ENCODE measurements at places on chromosomes 1 and 21.
A peak's percentile ranks its signal among the peaks of the same experiment; 100 is the strongest.

DNA sequence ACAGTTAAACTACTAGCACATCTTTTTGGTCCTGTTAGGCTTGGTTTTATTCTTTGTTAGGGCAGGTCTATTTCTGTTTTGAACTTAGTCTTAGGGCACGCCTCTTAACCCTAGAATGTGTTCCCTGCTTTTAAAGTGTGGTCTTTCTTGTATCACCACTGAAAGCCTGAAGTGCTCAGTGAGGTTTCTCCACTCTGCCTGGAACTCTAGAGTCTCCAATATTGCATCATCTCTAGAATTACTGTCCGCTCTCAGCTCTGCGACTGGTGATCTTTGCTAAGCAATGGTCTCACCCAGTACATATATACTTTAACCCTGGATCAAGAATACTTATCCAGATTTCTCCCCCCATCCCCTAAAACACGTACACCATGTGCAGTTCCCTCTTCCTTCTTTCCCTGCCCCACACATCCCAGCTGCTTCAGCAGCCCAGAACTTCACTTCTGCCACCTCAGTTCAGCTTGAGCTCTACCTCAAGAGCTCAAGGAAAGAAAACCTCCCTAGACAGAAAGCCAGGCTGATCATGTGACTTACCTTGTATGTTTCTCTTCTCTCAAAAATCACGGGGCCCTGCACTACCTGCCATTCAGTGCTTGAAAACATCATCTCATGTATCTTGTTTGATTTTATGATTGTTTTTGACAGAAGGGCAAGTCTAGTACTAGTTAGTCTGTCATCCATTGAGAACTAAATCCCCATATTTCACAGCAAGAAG, 59.9 kb downstream of the TENT5C start:
- DNase-seq, result no peak

GRCh38 chr1:175148068-175148467, 44.5 kb downstream of the KIAA0040 start:
- no peak for DNase-seq

GRCh38 chr1:168386492-168386891, 105.8 kb downstream of the TBX19 start:
- DNase-seq, result no peak

- DNase-seq, result no peak
These were observed 4.7 kb downstream of the CELSR2 start for GRCh38 chr1:109253803-109254620.

DNA sequence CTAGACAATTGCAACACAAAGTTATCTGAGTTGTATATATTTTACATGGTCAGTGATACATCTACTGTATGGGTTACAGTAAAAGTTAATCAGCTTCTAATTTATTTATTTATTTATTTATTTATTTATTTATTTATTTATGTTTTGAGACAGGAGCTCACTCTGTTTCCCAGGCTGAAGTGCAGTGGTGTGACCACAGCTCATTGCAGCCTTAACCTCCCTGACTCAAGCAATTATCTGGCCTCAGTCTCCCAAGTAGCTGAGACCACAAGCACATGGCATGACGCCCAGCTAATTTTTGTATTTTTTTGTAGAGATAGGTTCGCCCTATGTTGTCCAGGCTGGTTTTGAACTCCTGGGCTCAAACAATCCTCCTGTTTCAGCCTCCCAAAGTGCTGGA, 241.6 kb downstream of the PTPRC start:
- no peak for DNase-seq

DNA sequence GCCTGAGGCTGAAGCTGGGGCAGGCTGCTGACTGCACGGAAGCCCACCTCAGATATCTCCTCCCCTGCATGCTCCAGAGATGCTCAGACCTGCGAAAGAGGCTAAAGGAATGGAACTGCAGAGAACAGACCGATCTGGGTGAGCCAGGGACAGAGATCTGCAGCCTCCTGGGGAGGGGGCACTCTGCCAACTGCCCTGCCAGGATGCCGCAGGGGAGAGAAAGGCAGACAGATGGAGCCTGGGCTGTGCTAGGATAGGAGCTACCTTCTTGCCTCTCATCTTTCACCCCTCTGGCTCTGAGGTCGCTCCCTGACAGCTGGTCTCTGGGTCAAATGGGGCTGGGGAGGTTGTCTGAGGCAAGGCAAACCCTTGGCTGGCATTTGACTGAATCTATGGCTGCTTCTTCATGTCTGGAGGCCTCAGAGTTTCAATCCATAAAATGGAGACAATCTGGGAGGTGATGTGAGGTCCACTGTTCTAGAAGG, 238.2 kb downstream of the GRIK3 start:
- DNase-seq, result peak; percentile 93

DNA sequence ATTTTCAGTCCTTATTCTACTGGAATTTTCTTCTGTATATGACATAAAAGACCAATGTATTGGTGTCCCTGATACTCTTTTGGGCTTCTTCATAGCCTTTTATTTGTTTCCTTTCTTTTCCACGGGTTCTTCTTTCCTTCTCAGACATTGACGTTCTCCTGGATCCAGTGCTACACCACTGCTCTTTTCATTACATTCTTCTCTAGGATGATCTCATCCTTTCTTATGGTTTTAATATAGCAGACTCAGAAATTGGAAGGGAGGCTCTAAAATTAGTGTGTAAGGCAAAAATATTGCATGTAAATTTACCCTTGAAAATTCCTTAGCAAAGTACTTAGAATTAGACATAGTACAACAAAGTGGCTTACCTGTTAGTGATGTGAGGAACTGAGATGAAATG, 65.3 kb downstream of the SELENOF start:
- DNase-seq, result no peak

DNA sequence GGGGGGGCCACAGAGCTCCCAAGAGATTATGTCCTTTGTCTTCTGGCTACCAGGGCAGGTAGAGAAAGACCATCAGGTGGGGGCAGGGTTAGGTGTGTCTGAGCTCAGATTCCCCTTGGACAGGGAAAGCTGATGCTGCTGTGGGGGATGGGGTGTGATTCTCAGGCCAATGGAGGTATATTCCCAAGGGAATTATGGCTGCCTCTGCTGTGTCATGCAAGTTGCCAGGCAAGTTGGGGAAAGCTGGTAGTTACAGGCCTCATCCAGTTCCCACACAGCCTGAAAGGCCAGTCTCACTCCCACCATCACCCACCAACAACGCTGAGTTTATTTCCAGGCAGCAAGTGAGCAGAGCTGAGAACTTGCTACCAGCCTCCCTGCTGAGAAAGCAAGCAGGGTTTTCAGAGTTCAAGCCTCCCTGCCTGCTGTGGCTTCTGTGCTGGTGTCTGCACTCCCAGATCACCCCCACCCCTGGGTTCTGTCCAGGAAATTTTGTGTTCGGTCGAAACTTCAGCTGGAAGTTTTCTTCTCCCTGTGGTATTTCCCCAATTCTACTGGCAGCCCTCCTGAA, 21.3 kb downstream of the IFI16 start:
- no peak for DNase-seq

DNA sequence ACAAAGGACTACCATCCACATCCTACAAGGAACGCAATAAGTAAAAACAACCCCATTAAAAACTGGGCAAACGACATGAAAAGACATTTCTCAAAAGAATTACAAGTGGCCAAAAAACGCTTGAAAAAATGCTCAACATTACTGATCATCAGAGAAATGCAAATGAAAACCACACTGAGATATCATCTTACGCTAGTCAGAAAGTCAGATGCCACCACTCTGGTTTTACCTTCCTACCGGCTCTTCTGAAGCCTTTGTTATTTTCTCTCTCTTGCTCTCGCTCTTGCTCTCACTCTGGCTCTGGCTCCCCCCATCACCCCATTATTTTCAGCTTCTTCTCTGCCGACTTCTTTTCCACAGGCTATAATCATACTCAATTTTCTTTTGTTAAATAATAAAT, 38.8 kb downstream of the VPS45 start:
- no peak for DNase-seq

GRCh38 chr21:17554679-17555465, 42.0 kb downstream of the CXADR start:
- peak; percentile 25 for DNase-seq

- DNase-seq, result no peak
These were observed 52.8 kb downstream of the DPT start for GRCh38 chr1:168676029-168676812.

DNA sequence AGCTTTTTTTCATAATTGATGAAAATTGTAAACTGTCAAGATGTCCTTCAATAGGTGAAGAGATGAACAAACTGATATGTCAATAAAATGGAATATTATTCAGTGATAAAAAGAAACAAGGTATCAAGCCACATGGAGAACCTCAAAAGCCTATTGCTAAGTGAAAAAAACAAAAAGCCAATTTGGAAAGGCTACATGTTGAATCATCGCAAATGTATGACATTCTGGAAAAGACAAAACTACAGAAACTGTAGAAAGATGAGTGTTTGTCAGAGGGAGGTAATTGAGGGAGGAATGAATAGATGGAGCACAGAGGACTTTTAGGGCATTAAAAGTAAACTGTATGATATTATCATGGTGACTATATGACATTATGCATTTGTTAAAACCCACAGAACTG, 34.5 kb upstream of the USP25 start:
- DNase-seq, result no peak

GRCh38 chr1:52676249-52676903, 21.8 kb downstream of the COA7 start:
- DNase-seq, result no peak

DNA sequence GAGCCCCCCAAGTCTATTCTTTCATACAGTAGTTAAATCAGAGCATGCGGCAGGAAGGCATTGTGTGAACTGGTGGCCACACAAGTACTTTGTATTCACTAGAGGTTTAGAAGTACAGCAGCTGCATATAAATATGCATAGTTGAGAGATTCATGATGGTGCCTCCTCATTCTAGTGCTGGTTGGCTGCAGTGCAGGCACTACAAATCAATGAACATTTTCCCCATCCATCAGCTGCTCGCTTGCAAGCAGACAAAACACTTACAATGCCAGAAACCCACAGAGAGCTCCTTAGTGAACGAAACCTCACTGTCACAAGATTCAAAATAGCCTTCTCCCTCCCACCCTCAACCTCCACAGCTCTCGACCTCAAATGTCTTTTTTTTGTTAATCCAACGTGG, 726.2 kb downstream of the USP25 start:
- no peak for DNase-seq

DNA sequence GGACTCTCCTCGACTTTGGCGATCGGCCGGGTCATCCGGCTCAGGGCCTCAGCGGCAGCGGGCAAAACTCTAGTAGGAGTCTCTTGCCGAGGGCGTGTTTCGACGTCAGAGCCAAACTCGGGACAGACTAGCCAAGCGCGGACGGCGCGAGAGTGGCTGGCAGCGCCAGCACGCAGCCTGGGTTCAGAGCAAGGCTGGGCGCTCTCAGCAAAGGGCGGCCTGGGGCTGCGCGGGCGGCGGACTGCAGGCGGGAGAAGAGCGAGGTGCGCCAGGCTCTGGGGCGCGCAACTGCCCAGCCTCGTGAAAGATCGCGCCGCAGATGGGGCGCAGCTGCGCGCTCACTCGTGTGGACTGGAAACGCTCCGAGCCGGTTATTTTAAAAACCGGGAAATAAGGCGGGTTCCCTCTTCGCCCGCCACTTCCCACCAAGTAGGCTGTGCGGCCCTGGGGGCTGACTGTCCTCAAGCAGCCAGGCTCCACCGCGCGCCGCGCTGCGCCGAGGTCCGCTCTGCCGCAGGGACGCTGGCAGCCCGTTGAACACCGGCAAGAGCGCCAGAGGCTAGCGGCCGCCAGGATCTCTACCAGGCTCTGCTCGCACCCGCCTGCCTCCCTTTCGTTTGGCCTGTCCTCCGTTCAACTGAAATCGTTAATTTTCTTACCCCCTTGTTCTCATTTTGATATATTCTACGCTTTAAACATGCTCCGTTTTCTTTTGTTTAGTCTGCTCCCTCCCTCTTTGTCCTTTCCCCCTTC, 2.4 kb downstream of the ALX3 start:
- no peak for DNase-seq
